Activated CD4-positive, alpha-beta T cell treated with anti-CD3 and anti-CD28 coated beads for 24 hours (primary cell): ENCODE measurements at places on chromosomes 11 and 22.

DNA sequence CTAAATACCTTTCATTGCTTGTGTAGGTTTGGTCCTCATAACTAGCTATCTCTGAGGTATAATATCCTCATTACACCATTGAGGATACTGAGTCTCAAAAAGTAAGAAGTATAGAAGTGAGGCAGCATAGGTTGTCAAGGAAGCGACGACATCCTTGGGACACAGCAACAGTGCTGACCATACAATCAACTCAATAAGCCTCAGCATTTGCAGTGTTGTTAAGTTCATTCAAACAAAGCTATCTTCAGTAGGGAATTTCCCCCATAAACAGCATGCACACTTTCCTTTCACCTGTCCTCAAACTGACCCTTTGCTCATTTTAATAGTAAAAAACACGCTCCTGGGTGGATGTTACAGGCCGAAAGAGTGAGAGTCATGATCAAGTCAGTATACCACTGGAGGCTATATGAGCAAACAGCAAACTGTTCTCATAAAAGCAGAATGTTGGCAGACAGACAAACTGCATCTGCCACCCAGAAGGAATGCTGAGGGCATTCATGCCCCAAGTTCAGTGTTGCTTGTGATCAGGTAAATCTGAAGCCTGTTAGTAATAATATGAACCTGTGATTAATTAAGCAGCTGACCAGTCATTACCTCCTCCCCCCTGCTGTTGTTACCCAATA, 756.2 kb upstream of the TENM4 start:
- DNase-seq, result no peak

GRCh38 chr22:50144005-50144614, 26.4 kb upstream of the PANX2 start:
- DNase-seq, result no peak

GRCh38 chr11:114280696-114281095, 15.5 kb upstream of the NNMT start:
- DNase-seq, result no peak

- no peak for DNase-seq
Observed at GRCh38 chr22:23062616-23063538, 7.4 kb upstream of the GNAZ start.

- DNase-seq, result no peak
Observed at GRCh38 chr22:32619614-32620426, 145.2 kb downstream of the FBXO7 start.

DNA sequence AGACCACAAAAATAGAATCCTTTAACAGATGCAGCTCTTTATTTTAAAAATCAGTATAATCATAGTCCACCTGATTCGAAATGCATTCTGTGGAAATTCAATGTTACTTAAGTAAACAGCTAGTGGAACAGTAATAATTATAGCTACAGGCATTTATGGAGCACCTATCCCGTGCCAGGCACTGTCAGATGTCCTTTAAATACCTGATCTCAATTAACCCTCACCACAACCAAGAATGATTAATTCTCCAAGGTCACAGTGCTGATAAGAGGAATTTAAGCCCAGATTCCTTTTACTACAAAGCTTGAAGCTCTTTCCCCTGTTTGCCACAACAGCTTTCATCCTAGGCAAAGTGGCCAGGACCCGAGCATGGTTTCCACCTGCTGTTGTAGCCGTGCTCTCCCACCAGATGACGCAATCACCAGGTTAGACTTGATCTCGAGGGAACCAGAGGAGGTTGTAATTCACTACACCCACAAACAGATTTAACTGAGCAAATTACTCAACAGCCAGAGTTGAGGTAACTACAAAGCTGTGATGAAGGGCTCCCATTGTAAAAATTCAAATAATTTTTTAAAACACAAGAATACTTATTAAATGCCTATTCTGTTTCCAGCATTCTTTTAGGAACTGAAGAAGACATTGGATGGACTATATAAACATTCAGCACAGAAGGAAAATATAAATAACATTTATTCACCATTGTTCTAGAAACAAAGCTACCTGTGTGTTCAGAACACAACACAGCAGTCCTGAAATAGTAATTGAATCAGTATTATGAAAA, 10.3 kb downstream of the PRDM10 start:
- DNase-seq, result peak; percentile 11

DNA sequence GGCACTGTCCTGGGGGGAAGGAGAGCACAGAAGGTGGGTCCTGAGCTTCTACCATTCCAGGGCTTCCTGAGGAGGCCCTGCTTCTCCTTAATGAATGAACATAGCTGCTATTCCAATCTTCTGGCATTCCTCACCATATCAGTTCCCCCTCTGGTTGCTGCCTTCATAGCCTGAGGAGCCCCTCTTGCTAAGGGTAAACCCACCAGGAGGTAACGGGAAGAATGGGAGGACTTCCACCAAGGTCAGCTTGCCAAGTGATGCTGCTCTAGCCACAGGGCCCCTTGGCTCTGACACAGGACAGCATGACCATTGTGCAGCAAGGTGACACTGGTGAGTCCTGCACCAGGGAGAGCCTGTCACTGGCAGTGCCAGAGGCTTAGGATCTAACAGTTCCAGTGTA, 1022.5 kb downstream of the TBC1D22A start:
- DNase-seq, result no peak

GRCh38 chr11:33539751-33540150, 160.9 kb downstream of the C11orf91 start:
- no peak for DNase-seq

- DNase-seq, result no peak
Observed at GRCh38 chr22:20315337-20316216, 4.3 kb downstream of the DGCR6L start.
